ENCODE measurements at places on chromosomes 5 and 9.

- no peak for DNase-seq
These were observed 1114.0 kb downstream of the PTPRD start for GRCh38 chr9:9498846-9499245.

- no peak for DNase-seq
These were observed 20.3 kb upstream of the ARRDC3 start for GRCh38 chr5:91403438-91403837.

- no peak for DNase-seq
These were observed 792 bp downstream of the NTMT1 start for GRCh38 chr9:129626625-129627284.

GRCh38 chr5:127886081-127886480 is 182.9 kb downstream of the CCDC192 start:
- DNase-seq = no peak

GRCh38 chr5:33167541-33167940 is 273.2 kb upstream of the TARS1 start:
- DNase-seq = no peak

GRCh38 chr9:13054389-13054788 is 225.1 kb downstream of the MPDZ start:
- no peak for DNase-seq

GRCh38 chr9:33517373-33517772 is 6.7 kb upstream of the ANKRD18B start:
- DNase-seq = no peak

GRCh38 chr9:27248702-27249101 is 48.2 kb downstream of the EQTN start:
- DNase-seq = no peak

- no peak for DNase-seq
These were observed 22.3 kb downstream of the GLIS3 start for GRCh38 chr9:4277531-4277991.

- DNase-seq = no peak
These were observed 124.7 kb upstream of the VLDLR start for GRCh38 chr9:2496934-2497333.

DNA sequence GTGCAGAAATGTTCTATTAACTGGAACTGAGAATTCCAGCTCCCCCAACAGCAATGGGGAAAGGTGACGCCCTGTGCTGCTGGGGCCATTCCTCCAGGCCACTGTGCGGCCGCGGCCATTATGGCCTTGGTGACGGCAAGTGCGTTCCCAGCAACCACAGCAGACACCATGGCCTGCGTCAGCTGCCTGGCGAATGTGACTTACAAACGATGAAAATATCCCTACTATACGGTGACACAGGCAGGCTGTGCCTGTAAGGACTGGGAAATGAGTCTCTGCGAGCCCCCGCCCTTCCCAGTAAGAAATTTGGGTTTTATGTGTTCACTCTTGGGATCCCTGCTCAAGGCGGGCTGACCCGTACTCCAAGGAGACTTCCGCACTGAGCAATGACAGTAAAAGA is 20.6 kb downstream of the CLPTM1L start:
- DNase-seq = no peak

- no peak for DNase-seq
These were observed 483 bp upstream of the EIF4EBP3 start for GRCh38 chr5:140546851-140547507.

GRCh38 chr5:17024686-17025180 is 88.6 kb upstream of the MYO10 start:
- DNase-seq = no peak

DNA sequence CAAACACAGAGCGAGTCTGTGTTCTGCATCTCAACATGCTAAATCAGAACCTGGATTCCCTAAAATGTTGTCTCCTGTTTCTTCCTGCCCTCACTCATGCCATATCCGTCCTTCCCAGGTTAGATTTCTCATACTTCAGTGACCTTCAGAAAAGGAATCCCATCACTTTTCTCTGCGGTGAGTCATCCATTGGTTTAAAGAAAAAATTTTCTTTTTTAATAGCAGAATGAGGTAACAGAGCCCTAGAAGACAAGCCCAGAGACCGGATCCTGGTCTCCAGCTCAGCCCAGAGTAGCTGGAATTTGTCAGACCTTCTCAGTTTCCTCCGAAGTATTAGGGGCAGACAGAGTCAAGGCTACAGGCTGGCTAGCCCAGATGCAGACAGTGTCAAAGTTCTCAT is 143.2 kb upstream of the DMRT1 start:
- no peak for DNase-seq

GRCh38 chr5:157520911-157521703 is 54.5 kb downstream of the ADAM19 start:
- no peak for DNase-seq

GRCh38 chr5:30749971-30750370 is 443.5 kb upstream of the CDH6 start:
- DNase-seq = no peak

- DNase-seq = no peak
These were observed 71.0 kb upstream of the EQTN start for GRCh38 chr9:27367921-27368315.

GRCh38 chr5:173512637-173513435 is 103.6 kb downstream of the BOD1 start:
- no peak for DNase-seq

DNA sequence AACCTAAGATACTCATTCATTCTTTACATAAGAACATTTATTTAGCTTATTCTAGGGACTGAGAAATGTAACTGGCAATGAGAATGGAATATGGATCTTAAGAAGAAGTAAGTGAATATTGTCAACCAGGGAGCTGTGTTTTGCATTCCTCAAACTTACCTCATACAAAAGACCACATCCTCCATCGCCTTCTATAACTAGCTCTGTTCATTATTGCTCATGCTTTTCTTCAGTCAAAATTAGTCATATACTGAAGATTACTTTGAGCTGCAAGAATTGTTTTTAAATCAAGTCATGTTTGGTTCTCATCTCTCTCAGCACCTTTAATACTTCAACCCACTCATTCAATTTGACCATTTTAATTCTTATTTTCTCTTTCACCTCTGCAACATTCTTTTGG is 140.3 kb upstream of the RASA1 start:
- DNase-seq = no peak

GRCh38 chr5:167452136-167452535 is 839.3 kb upstream of the WWC1 start:
- DNase-seq = no peak

DNA sequence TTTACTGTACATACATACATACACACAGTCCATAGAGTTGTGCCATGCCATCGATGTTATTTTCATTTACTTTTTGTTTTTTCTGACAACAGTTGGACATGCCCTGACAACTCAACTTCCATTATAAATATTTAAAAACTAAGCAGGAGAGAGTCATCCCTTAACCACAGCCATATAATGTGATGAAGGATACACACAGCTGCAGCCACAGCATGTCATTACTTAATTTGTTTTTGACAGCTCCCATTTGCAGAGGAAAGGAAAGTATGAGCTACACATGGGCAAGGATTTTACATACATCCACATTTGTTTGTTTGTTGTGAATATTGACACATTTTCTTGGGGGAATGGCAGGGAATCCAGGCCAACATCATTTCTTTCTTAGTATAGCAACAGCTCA is 91.5 kb upstream of the TUT7 start:
- no peak for DNase-seq

- no peak for DNase-seq
These were observed 14.9 kb downstream of the SPAAR start for GRCh38 chr9:35923927-35924763.

Measured in esophagus squamous epithelium (tissue), 5 donors.